ENCODE measurements at places on chromosomes 1 and 21.

DNA sequence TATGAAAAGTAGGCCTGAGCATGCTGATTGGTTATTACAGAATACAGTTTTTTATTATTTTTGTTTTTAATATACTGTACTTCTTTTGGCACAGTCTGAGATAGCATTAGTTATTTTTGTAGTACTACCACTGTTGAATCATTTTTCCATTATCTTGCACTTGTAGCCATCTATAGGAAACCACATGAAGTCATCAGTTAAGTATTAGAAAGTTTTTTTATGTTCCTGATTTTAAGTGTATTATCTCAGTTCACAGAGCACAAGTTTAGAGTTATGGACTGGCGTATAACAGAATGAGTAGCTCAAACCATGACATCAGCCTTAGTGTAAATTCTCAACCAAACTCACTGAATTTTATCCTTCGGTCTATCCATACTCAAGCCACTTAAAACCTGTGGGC lies 22.8 kb downstream of the DHX9 start:
- no peak for DNase-seq

DNA sequence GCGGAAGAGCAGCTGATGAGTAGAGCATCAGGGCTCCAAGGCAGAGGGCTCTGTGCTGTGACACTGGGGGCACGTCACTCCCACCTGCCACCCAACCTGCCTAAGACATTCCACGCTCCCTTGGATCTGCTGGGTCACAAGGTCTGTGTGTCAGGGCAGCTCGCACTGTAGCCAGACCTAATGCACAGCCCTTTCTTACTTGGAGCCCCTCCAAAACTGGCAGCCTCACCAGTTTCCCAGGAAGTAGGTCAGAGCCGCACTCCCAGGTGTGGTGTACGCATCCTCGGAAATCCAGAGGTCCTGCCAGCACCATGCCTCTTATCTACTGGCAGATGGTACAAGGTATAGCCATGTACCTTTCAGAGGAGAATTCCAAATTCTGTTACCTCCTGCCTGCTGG lies 22.3 kb downstream of the DMRTB1 start:
- DNase-seq, result no peak

DNA sequence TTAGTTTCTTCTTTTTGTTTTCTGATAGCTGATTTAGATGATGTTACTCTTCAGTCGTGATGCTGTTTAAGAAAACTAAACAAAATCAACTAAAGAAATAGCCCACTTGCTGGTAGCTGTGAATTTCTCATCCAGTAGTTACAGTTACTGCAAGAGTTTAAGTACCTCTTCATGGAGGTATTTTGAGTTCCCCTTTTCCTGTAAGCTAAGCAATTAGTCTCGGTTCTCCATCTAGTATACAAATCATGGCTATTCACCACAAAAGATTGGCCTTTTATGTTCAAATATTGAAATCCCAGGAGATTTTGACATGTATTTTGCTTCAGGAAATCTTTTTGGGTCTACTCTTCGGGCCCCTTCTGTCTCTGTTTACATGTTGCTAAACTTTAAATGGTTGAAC lies 31.1 kb downstream of the HUNK start:
- DNase-seq, result no peak

DNA sequence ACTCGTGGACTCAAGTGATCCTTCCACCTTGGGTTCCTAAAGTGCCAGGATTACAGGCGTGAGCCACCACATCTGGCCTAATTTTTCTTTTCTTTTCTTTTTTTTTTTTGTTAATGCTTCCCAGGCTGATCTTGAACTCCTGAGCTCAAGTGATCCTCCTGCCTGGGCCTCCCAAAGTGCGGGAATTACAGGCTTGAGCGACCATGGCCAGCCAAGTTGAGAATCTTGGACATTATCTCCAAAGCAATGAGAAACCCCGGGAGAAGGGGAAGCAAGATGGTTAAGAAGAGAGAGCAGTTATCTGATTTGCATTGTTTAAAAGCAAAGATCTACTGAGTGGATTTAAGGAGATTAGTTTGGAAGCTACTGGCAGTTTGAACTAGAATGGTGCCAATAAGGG lies 9.1 kb downstream of the HIPK1 start:
- no peak for DNase-seq

- DNase-seq, result no peak
Measured at GRCh38 chr21:41948078-41948895, 5.5 kb downstream of the C2CD2 start.

- DNase-seq, result no peak
Measured at GRCh38 chr1:216902669-216903381, 179.6 kb upstream of the ESRRG start.

DNA sequence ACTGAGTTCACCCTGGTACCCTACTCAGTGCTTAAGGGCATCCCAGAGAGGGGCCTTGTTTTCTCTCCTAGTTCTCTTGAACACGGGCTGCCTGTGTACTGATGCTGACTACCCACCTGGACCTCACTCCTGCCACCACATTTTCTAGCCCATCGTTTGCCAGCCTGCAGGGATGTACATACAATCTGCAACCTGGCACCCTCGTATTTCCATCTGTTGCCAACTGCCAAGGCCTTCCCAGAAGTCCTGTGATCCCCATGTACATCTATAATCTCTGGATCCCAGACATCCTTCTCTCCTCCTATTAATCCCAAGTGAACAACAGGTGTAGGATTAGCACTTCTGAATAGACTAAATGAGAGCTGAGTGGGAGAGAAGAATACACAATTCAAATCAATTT lies 212.0 kb downstream of the SLC45A1 start:
- no peak for DNase-seq

- peak; percentile 18 for DNase-seq
Measured at GRCh38 chr1:157862114-157863070, 20.8 kb upstream of the CD5L start.

- DNase-seq, result peak; percentile 6
Measured at GRCh38 chr1:84271441-84272151, 29.9 kb upstream of the SAMD13 start.

- DNase-seq, result no peak
Measured at GRCh38 chr1:145804235-145805045, 19.5 kb downstream of the RNF115 start.

GRCh38 chr1:46002551-46003150 lies 129.8 kb downstream of the PIK3R3 start:
- no peak for DNase-seq

DNA sequence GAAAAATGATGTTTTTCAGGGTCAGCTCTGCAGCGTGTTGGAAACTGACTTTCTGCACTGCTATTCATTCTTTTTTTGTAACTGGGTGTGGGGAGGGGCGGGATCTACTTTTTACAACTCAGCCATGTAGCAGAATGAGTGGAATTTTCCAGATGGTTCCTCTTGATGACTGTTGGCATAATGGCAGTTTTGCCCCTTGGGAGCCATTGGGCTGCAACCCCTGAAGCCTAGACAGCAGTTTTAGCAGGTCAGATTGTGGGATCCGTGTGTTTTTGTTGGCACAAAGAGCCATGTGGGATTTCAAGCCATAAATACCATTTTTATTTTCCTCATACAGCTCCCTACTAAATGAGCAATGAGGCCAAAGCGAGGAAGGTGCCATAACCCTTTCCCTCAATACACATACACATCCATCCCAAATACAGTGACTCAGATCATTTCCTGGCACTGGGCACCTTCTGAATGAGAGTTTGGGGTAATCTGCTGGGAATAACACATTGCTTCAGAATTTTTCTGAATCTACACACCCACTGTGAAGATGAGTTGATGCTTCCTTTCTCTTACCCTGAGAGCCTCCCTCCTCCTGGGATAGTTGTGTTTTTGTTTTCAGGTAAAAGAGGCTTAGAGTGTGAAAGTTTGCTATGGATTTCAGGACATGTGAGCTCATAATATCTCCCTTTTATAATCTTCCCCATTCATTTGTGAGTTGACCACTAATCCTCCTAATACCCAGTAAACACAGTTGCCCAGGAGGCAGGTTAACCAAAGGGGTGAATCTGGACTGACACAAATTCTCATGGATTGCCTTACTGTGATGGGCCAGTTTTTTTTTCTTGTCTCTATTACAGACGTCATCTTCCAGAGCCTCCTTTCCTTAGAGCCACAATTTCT lies 13.1 kb downstream of the S100A10 start:
- no peak for DNase-seq

DNA sequence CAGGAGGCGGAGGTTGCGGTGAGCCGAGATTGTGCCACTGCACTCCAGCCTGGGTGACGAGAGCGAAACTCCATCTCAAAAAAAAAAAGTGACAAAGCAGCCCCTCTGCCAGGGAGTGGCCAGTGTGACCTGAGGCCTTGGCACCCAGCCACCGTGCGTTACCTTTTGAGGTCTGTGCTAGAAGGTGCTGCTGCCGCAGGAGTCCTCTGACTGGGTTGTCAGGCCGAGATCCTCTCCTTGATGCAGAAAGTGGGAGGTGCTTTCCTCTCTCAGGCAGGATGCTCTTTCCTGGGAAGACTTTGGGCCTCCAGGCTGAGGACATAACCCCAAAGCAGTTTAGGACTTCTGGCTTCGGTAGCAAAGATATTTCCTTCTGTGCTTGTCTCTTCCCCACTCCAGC lies 280.5 kb upstream of the VAMP3 start:
- no peak for DNase-seq

DNA sequence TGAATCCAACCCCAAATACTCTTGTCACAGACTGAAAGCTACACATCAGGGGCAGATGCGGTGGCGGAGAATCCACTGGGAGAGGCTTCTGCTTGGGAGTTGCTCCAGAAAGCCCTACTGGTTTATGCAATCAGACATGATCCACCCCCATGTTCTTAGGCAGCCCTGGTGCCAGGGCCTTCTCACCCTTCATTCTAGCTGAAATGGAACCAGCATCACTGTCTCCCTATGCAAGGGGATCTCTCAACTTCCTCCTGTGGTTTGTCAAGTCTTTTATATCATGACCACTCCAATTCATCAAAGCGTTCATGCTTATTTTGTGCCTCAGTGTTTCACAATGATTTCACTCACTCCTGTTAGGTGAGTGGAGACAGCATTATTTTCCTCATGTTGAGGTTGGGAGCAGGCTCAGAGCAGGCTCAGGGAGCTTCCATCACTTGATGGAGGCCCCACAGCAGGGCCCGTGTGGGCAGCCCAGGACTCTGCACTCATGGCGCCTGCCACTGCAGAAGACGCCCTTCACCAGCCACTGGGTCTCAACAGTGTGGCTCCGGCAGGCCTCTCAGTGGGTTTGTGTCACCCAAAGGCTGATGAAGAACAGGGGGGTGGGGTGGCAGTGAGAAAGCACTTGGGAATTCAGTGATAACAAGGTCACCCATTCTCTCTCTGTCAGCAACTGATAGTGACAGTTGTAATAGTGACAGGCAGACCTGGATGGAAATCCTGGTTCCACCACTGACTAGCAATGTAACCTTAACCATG lies 67.1 kb downstream of the CD58 start:
- DNase-seq, result no peak

GRCh38 chr1:230186003-230186863 lies 119.2 kb downstream of the GALNT2 start:
- no peak for DNase-seq

DNA sequence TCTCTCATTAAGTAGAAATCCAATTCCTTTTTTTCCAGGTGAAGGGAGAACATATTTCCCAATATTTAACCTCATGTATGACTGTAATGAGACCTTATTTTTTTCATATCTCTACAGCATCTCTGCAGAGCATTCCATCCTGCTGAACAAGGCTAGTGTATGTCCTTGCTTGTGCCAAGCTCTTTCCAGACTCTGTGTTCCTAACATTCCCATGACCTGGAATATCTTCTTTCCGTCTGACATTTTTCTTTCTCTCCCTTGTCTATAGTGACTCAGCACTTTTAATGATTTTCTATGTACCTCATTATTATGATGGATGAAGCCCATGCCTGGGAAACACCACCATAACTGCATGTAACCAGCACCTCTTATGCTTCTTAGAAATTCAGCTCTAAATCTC lies 278.3 kb upstream of the NRIP1 start:
- no peak for DNase-seq

DNA sequence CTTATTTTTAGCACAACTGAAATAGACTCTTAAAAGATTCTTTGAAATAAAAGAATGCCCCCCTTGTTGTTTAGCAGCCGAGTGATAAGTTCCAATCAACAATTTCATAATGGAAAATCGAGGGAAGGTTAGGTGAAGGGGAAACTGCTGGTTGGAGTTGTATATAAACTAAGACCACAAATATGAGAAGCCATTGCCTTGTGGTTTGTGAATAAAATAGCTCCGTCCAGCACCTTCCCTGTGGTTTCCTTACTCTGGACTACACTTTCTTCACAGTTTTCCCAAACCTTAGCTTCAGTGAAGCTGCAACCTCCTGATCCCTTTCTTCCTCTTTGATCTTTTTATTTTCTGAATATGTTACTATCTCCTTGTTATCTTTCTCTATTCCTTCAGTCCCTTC lies 6.7 kb upstream of the RAB3GAP2 start:
- no peak for DNase-seq

DNA sequence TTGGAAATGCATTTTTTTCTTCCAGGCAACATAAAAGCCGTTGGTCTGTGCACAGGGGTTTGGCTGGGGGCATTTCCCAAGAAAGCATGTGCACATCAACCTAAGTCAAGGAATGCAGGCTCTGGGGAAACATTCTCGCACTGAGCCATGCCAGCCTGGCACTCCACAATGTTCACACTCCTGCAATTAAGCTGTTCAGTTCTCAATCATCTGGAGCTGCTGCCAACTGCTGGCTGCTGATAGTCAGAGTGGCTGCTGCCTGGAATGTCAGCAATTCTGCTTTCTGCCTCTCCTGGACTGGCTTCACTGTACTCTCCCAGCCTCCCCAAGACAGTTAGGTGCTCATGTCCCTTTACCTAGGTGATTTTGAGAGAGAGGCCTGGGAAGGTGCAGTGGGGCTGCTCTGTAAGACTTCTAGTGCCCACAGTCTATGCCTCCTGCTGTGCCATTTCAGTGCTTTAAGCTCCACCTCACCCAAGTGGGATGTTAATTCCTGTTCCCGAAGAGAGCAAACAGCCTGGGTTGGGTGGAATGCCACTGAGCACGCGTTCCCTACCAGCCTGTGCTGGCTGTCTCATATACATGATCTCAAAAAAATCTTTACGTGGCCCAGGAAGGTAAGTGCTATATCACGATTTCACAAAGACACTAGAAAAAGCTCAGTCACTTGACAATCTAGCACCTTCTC lies 131.7 kb downstream of the BRINP2 start:
- no peak for DNase-seq

DNA sequence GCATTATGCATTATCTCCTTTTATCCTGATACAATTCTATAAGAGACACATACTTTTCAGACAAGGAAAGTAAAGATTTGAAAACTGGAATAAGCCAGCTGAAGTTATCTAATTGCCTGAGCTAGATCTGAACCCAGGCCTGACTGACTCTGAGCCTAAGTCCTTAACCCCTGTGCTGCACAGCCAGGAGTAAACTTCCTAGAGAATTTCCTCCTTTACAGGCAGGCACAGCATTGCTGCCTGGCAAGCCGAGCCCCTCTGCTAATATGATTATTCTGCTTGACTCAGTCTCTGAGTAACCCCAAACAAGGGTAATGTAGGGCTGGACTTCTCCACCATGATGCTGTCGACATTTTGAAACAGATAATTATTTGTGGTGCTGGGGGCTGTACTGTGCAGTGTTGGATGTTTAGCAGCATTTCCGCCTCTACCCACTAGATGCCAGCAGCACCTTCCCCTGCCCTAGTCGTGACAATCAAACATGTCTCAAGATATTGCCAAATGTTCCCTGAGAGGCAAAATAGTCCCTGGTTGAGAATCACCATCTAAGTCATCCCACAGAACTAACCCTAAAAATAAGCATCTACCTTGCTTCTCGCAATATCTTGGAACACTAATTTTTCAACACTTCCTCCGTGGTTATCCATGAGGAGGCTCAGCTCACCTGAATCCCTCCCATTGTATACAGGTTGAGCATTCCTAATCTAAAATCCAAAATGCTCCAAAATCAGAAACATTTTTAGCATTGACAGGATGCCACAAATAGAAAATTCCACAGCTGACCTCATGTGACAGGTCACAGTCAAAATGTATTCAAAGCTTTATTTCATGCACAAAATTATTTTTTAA lies 18.5 kb downstream of the CAMK1G start:
- peak; percentile 50 for DNase-seq

Data from RPMI8226 (cell line).